ENCODE measurements at places on chromosomes 4 and X.
A peak's percentile ranks its signal among the peaks of the same experiment; 100 is the strongest.

DNA sequence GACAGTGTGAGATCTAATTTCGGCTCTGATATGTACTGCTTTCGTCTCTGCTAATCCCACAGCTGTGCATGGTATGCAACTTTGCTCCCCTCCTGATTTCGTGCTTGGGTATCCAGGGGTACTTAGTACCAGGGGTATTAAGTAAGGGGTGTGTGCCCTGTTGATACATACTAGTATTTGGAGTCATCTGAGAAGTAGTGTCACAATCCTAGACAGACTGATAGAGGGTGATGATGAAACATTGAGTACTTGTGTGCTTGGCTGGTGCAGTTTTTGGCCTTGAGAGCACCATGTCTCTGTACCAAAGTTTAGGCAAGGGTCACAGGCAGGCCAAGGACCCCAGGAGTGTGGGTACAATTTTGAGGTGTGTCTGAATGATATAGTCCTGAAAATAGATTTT lies 10.9 kb downstream of the GPAT3 start:
- no peak for DNase-seq

DNA sequence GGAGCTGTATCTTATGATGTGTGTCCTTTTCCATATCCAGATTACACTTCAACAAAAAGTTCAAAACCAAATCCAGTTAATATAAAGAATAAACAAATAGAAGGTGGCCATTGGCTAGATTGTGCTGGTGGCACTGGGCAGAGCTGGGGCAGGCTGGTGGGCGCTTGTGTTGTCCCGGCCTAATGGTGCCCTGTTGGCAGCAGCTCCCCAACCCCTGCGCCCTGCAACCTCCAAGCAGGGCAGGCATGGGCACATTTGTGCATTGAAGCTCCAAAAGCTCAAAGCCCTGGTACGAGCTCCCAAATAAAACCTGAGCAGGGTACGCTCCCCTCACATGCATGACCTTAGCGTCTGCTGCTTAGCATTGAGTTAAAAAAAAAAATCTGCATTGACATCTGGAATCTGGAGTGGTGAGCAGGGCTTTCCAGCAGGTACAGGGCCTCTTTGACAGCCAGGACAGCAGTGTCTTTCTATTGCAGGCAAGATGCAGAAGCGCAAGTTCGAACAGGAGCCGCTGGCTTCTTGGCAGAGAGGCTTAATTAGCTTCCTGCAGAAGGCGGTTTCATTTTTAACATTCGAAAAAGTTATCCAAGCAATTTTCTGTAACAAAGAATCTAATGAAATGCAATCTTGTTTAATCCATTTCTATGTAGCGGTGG lies 25.9 kb upstream of the NYX start:
- DNase-seq, result no peak

DNA sequence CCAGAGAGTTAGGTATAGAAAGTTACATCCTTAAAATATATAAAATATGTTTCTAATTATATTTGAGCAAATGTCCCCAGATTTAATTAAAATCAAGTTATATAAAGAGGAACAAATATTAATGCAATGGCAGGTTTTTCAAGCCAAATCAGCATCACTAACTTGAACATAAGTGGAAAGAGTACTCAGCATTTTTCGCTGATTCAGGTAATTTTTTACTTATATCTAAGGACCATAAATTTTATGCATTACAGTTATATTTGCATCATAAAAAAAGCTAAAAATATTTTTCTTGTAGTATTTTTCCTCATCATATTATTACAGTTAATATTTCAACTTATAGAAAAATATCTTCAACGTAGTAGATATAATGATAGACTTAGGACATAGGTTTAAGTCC lies 1047.4 kb downstream of the FAM133A start:
- DNase-seq, result no peak

DNA sequence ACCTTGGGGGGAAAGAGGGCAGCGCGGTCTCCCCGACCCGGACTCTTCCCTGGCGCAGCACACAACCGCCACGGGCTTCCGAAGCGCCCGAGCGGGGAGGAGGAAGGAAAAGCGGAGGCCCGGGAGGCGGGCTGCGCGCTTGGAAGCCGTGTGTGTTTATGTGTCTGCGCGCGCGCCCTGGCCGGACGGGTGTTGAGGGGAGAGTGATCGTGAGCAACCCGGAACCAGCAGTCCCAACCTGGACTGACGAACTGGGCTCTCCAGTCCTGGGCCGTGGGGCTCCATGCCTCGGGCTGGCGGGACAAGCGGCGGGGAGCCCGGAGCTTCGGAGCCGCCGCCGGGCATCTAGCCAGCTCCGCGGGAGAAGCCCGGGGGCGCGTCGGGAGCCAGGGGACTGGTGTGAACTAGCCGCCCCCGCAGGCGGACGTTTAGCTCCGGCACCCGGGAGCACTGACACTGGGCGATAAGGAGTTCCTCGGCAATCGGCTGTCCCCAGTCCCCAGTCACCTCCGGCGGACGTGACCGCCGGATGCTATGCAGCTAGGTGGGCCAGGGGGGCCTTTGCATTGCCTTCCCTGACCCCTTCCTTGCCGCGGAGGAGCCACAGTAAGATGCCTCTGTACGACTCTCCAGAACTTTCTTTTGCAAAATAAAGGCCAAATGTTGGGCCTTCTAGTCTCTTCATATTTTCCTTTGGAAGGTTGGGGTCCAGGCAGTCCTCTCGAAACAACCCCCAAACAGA lies 74.8 kb upstream of the BCOR start:
- DNase-seq, result no peak

DNA sequence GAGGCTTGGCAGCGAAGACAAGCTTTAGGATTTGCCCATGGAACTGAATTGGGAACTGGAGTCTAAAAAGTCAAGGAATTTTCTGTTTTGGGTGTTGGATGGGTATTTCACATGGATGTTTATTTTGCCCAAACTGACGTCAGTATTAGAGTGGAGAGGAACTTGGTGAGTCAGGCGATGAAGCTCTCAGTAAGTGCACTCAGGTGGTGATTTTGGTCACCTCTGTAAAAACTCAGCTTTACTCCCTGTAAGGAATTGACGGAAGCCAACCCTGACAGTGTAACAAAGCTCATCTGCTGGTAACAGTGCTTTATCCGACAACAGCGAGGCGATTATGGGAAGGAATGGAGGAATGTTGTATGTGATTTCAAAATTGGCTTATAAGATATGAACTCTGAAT lies 77.0 kb upstream of the PGRMC2 start:
- no peak for DNase-seq

DNA sequence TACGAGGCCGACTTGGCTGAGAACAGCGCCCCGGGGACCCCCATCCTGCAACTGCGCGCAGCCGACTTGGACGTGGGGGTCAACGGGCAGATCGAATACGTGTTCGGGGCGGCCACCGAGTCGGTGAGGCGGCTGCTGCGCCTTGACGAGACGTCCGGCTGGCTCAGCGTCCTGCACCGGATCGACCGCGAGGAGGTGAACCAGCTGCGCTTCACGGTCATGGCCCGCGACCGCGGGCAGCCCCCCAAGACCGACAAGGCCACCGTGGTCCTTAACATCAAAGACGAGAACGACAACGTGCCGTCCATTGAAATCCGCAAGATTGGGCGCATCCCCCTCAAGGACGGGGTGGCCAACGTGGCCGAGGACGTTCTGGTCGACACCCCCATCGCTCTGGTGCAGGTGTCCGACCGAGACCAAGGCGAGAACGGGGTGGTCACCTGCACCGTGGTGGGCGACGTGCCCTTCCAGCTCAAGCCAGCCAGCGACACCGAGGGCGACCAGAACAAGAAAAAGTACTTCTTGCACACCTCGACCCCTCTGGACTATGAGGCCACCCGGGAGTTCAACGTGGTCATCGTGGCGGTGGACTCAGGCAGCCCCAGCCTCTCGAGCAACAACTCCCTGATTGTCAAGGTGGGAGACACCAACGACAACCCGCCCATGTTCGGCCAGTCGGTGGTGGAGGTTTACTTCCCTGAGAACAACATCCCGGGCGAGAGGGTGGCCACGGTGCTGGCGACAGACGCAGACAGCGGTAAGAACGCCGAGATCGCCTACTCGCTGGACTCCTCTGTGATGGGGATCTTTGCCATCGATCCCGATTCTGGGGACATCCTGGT lies 2.4 kb downstream of the PCDH7 start:
- no peak for DNase-seq

DNA sequence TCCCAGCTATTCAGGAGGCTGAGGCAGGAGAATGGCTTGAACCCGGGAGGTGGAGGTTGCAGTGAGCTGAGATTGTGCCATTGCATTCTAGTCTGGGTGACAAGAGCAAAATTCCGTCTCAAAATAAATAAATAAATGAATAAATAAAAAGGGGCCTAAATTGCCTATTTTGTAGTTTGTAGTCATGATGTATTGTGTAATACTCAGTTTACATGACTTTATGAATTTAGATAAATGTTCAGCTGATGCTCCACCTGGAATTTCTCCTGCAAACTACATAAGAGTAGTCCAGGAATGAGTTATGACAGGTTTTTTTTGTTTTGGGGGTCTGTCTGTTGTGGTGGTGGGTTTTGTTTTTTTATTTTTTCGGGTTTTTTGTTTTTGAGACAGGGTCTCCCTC lies 31.1 kb downstream of the RBMX start:
- no peak for DNase-seq

GRCh38 chrX:105228602-105229001 lies 8.1 kb upstream of the TEX13A start:
- DNase-seq, result no peak

- peak; percentile 54 for DNase-seq
Measured at GRCh38 chrX:9847071-9847470, 60.8 kb downstream of the SHROOM2 start.

- no peak for DNase-seq
Measured at GRCh38 chrX:40719731-40720130, 15.6 kb downstream of the MED14 start.

GRCh38 chr4:188550296-188550695 lies 411.1 kb downstream of the TRIML1 start:
- DNase-seq, result no peak

- no peak for DNase-seq
Measured at GRCh38 chr4:109465069-109465468, 31.5 kb downstream of the SEC24B start.

GRCh38 chrX:122591546-122591945 lies 592.5 kb upstream of the GRIA3 start:
- DNase-seq, result no peak

DNA sequence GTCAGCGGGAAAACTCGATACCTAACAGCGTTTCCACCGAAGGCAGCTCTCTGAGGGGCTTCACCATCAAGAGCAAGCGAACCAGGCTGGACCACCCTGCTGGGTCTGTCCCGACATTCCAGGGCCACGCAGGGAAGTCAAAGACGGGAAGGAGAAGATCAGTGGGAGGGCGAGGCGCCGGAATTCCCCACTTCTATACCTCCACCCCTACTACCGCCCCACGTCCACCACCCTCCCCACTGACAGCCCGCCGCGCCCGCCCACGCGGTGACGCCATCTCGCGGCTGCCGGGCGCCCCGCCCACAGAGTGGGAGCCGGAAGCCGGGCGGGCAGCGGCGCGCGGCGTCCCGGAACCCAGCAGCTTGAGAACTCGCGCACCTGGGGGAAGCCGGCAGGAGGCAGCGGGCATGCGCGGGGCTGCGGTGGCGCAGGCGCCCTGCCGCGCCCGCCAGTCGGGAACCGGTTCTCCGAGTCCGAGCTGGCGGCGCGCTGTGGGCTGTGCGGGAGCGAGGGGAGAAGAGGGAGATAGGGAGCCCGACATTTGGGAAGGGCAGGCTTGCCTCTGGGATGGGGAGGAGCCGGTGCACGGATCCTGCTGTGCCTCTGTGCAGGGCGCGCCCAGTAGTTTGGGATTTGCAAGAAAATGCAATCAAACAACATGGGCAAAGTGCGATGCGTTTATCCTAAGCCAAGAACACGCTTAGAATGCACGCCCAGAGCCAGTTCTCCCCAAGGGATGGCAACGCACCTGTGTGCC lies 3.2 kb upstream of the STIM2 start:
- DNase-seq, result peak; percentile 72

GRCh38 chrX:123830309-123830708 lies 29.5 kb upstream of the XIAP start:
- no peak for DNase-seq

DNA sequence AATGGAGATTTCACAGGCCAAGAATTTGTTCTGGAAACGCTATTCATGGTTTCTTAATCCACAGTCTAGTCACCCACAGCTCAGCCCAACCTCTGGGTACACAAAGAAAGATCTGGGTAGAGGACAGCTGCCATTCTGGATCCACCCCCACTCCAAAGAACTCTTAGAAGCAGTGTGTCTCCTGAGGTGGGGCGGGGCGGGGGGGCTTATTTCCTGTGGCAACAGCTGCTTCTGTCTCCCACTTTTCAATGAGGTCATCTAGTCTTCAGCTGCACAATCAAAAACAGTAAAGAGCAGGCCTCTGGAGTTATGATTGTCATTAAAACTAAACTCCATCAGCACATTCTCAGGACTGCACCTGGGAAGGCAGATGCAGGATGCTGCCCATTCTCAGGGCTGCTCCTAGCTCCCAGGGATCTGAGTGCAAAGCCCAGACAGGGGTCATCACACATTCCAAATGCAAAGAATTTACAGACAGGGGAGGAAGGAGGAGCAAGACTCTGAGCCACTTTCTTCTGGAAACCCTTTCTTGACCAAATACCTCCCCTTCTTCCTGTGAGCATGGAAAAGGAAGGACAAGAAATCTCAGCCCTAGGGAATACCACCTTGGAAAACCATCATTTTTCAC lies 207.3 kb downstream of the HS6ST2 start:
- no peak for DNase-seq

GRCh38 chrX:14073556-14073955 lies 43.9 kb upstream of the GEMIN8 start:
- DNase-seq, result no peak

GRCh38 chr4:103011378-103012025 lies 8.0 kb downstream of the SLC9B1 start:
- peak; percentile 92 for DNase-seq

DNA sequence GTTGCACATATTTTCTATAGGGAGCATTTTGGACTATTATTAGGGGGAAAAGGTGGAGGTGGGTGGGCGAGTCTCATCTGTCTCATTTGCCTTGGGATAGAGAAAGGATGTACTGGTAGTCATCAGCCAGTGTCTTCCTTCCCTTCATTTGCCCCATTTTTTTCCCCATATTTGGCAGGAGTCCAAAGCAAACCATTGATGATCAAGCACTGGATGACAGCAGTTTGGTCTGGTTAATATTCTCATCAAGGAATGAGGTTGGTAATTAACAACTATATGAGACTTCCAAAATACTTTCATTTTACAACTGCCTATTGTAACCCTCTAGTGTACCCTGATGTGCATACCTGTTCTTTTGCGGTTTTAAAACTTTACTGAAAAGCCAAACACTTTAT lies 22.6 kb upstream of the IGFBP7 start:
- DNase-seq, result no peak

DNA sequence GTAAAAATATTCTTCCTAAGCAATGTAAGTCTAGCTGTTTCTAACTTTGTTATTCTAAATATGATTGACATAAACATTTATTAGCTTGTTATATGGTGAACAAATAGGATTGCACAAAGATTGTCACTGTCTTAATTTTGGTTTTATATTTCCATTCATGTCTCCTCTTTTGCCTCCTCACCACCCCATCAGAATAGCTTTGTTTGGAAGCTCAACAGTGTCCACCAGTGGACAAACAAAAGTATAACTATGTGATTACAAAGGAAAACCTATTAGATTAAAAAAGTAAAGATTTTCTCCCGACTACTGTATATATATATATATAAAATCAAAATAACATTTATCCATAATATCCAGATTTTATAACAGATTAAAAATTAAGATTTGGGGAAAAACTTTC lies 468.2 kb downstream of the ZIC3 start:
- DNase-seq, result no peak

GRCh38 chrX:47634871-47635575 lies 5.3 kb upstream of the CFP start:
- no peak for DNase-seq
